Left renal cortex interstitium (tissue), 4 donors: ENCODE measurements at places on chromosomes 16 and 17. TPM values are rescaled to one million over a fixed set of nuclear protein-coding genes. Genes with fewer than 3 reads are reported as not detected.

The SCPEP1 gene
- polyA plus RNA-seq: 98.2 TPM

- no peak for DNase-seq
These were observed 1347.6 kb downstream of the CDH11 start for GRCh38 chr16:63774302-63774701.

GRCh38 chr16:28497386-28497785 is 2.9 kb downstream of the APOBR start:
- no peak for DNase-seq

GRCh38 chr17:3557768-3558583 is at the start of gene TRPV3:
Gene TRPV3 (minus strand): TSS chr17:3557812. CDS start chr17:3554850, 2,962 bp downstream.
- no peak for DNase-seq

DNA sequence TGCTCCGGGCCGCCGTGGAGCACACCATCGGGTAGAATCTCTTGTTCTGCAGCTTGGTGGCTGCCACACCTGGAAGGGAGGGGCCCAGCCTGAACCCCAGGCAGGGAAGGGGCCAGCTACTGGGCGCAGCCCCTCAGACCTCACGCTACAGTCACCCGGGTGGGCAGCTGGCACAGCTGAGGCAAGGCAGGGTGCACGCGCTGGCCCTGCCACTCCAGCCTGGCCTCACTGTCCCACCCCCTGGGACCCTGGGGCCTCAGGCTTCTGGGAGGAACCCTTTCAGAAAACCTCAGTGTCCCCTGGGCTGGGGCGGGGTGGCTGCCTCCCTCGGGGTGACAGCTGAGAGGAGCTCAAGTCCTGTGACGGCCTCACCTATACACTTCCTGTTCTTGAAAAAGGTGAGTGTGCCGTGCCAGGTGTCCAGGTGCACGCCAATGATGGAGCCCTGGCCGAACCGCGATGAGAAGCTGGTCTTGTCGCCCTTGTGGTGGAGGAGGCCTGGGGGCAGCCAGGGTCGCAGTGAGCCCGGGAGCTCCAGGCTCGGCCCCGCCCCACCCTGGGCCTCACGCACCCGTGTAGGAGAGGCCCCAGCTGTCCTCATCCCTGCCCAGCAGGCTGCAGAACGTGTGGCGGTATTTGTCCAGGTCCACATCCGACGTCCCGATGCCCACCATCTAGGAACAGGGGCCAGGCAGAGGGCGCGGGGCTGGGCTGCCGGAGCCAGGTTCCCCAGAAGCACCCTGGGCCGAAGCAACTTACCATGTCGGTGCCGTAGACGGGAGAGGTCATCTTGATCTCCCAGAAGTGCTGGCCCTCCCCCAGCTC is 4.7 kb upstream of the MRPS34 start:
- no peak for DNase-seq

The CIITA gene
- polyA plus RNA-seq: 6.6 TPM

- DNase-seq: peak; percentile 48
These were observed 19.6 kb upstream of the TNFRSF13B start for GRCh38 chr17:16991349-16992009.

GRCh38 chr16:56779906-56780305 is 50.0 kb downstream of the NUP93 start:
- no peak for DNase-seq

- DNase-seq: no peak
These were observed 36.0 kb downstream of the PGS1 start for GRCh38 chr17:78414178-78415162.

The KRT32 gene
- not detected for polyA plus RNA-seq

DNA sequence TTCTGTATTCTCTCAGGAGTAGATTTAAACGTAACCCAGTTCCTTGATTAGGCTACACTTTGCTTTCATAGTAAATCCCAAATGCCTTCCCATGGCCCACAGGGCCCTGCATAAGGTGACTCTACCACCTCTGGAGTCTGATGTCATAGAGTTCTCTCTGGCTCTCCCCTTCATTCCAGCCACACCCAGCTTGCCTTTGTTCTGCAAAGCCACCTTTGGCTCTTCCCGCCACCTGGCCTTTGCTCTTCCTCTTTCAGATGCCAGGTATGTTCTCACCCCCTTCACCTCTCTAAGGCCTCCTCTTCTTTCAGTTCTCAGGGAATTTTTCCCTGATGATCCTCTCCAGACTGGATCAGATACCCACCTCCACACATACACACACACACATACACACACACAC is 141.3 kb upstream of the HSBP1 start:
- DNase-seq: no peak

- DNase-seq: no peak
These were observed 290.0 kb downstream of the HAPSTR1 start for GRCh38 chr16:9381399-9381798.

DNA sequence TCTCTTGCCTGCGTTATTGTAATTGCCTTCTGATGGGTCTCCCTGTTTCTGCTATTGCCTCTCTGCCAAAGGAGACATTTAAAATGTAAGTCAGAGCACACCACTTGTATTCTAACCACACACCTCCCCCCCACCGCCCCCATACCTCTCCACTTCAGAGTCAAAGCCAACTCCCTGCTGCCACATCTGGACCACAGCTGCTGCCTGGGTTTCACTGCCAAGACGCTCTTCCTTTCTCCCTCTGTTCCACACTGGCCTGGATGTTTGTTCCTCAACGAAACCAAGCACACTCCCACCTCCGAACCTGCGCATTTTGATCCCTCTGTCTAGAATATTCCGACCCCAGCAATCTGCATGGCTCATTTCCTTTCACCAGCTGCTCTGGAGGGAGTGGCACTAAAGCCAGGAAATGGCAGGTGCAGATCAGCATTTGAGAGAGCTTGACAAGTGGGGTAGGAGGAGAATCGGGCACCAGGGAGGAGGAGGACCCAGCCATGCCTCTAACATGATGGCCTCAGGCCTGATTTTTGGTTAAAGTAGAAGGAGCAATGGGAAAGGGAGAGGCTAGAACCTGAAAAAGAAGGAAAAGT is 92.4 kb upstream of the HS3ST2 start:
- no peak for DNase-seq

DNA sequence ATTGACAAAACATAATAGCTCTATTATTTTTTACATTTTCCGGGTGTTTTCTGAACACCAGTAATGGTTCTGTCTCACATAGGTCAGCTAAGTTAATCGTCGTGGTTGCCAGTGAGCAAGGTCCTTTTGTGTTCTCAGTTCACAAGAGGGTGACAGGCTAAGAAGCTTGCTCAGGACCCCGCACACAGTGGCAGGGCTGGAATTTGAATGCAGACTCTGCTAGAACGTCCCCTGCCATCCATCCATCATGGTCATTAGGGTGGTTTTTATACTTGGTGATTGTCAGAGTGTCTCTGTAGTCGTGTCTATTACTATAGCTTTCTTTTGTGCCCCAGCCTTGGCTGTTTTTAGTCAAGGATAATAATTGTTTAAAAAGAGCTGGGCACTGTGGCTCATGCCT is 176.2 kb downstream of the SNX29 start:
- DNase-seq: no peak

DNA sequence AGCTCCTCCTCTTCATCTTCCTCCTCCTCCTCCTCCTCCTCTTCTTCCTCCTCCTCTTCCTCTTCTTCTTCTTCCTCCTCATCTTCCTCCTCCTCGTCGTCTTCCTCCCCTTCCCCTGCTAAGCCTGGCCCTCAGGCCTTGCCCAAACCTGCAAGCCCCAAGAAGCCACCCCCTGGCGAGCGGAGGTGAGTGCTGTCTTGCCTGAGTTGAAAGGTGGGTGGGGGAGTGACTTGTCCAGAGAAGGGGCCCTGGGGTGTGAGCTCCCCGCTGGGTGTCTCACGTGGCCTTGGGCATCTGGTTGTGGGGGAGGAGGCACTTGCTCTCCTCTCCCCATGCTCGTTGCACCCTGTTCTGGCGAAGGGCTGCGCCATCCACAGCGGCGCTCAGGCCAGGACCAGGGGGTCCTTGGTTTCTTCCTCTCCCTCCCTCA is 8.0 kb downstream of the ELOB start:
- no peak for DNase-seq

DNA sequence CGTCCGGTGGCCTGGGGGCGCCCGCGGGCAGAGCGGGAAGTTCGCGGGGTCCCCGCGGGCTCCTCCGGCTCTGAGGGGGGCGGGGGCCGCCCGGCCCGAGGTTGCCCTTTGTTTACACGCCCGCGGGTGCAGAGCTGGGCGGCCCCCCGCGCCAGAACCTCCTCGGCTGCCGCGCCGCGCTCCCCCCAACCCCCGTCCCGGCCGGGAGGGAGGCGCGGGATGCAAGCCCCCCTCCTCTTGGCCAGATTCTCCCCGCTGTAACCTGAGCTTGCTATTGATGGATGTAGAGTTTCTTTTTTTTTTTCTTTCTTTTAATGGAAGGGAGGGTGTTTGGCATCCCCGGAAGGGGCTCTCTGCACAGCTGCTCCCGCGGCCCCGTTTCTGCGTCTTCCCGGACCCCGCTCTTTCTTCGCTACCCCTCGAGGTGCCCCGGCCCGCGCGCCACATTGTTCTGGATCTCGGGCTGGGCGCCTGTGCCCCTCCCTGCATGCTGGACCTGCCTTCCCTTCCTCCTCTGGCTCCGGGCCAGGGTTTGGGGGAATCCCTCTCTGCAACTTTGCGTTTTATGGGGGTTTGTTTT is 646 bp downstream of the CBX2 start:
- no peak for DNase-seq

GRCh38 chr16:12406158-12406557 is 397.5 kb downstream of the CPPED1 start:
- DNase-seq: no peak

The MYH11 gene
- polyA plus RNA-seq: 18.4 TPM
